ENCODE measurements at places on chromosomes 12 and 14. TPM values are rescaled to one million over a fixed set of nuclear protein-coding genes. Genes with fewer than 3 reads are reported as not detected.

DNA sequence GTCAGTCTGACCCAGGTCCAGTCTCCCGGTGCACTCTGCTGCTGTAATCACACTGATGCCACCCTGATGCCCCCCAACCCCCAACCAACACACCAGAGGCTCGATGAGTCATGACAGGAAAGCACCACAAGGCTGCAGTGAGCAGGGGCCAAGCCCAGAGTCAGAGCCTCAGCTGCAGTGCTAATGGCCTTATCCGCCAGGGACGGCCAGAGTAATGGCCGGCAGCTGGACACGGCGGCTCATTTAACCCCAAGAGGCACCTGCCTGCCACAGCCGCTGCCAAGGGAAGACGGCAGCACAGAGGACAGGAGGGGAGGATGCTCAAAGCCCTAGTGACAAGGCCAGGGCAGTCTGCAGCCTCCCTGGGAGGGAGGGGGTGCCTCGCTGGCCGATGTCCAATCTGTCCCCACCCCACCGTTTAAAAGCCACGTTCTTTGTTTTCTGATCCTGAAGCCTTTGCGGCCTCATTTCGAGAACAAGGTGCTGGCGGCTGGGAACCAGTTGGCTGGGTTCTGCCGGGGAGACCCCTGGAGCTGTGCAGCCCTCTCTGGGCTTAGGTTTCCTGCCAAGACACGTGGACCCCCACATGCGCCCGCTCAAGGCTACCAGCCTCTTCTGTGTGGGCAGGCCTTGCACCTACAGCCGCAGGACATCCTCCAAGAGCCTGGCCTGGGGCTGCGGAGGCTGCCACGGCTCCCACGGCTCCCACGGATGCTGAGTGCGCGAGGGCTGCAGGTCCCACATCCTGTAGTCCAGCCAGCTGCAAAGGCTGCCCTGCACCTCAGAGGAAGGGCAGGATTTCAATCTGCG, 13.1 kb downstream of the CCDC85C start:
- peak; percentile 88 for DNase-seq
- peaks cover 91% of the 10 kb centered on the region for H3K4me1 ChIP-seq
- peak overlapping the region; percentile 33 for H3K27ac ChIP-seq
- H3K4me3 ChIP-seq: no peak overlapping the region

DNA sequence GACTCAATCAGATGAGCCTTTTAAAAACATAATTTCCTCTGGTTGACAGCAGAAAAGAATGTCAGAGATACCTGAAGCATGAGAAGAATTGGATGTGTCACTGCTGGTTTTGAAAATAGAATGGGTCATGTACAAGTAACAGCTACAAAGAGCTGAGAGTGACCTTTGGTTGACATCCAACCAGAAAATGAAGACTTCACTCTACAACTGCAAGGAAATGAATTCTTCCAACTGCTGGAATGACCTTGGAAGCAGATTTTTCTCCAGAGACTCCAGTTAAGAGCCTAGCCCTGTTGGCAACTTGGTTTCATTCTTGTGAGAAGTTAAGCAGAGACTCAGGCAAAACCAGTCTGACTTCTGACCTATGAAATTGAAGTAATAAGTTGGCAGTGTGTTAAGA, 505.9 kb downstream of the SLC16A7 start:
- H3K4me1 ChIP-seq: no peaks in the 10 kb centered on the region
- no peak for DNase-seq
- H3K36me3 ChIP-seq: no peaks in the 10 kb centered on the region
- H3K4me3 ChIP-seq: no peak overlapping the region
- H3K27me3 ChIP-seq: no peaks in the 10 kb centered on the region
- H3K27ac ChIP-seq: no peak overlapping the region

GRCh38 chr14:72699443-72699842, 194.5 kb downstream of the DPF3 start:
- no peaks in the 10 kb centered on the region for H3K36me3 ChIP-seq
- H3K27me3 ChIP-seq: no peaks in the 10 kb centered on the region
- H3K4me1 ChIP-seq: no peaks in the 10 kb centered on the region

GRCh38 chr12:67764055-67764454, 115.5 kb downstream of the DYRK2 start:
- no peak for DNase-seq
- no peak overlapping the region for H3K4me3 ChIP-seq
- no peaks in the 10 kb centered on the region for H3K36me3 ChIP-seq
- no peak overlapping the region for H3K27ac ChIP-seq
- H3K27me3 ChIP-seq: no peaks in the 10 kb centered on the region
- peaks cover 1% of the 10 kb centered on the region for H3K4me1 ChIP-seq

- peaks cover 6% of the 10 kb centered on the region for H3K36me3 ChIP-seq
- H3K27me3 ChIP-seq: no peaks in the 10 kb centered on the region
- H3K27ac ChIP-seq: no peak overlapping the region
- H3K4me1 ChIP-seq: peaks cover 36% of the 10 kb centered on the region
- no peak for DNase-seq
Observed at GRCh38 chr12:68620519-68621471, 10.1 kb downstream of the RAP1B start.

DNA sequence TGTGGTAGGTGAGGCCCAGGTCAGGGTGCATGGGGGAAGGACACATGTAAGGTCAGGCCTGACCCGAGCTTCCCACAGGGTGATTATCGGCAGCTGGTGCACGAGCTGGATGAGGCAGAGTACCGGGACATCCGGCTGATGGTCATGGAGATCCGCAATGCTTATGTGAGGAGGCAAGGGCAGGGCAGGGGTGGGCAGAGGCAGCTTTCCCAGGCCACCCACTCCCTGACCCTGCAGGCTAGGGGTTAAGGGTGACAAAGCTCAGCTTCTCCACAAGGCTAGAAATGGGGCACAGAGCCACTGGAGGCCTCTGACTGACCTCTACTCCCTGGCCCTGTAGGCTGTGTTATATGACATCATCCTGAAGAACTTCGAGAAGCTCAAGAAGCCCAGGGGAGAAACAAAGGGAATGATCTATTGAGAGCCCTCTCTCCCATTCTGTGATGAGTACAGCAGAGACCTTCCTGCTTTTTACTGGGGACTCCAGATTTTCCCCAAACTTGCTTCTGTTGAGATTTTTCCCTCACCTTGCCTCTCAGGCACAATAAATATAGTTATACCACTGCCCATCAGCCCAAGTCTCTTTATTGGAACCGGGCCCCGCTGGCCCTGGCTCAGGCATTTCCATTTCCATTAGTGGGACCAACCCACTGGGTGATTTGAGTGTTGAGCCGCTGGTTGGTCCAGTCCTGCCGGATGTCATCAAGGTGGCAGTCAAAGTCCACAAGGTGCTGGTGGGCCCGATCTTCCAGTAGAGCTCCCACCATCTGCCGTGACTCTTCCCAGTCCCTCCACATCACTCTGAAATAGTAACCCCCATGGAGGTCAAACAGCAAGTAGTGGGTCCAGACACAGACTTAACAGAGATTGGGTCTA, 2.6 kb downstream of the PSME1 start:
- peaks cover 6% of the 10 kb centered on the region for H3K4me1 ChIP-seq
- no peak overlapping the region for H3K27ac ChIP-seq
- DNase-seq: no peak
- no peaks in the 10 kb centered on the region for H3K27me3 ChIP-seq
- H3K4me3 ChIP-seq: no peak overlapping the region

DNA sequence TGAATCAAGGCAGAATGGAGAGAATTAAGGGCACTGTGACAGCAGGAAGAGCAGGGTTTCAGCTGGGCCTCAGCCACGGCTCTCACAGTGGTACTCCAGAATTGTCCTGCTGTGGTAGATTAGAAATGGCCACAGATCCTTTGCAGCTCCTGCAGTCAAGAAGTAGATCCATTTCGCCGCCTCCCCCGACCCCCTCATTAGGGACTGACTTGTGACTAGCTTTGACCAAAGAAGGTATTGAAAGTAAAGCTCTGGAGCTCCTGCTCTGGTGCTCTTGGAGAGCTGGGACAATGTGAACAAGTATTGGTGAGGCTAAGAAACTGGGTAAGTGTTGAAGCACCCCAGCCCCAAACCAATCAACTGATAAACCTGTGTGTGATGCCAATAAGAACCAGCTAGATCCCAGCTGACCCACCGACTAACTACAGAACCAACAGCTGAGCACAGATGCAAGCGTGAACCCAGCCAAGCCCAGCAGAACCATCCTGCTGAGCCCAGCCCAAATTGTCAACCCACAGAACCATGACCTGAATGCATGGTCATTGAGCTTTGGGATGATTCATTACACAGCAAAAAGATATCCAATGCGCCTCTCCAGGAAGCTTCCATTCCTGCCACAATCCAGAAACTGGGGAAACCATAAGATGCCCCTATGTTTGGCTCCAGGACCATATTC, 50.7 kb downstream of the JAG2 start:
- H3K27ac ChIP-seq: no peak overlapping the region
- H3K4me1 ChIP-seq: no peaks in the 10 kb centered on the region
- DNase-seq: no peak
- H3K27me3 ChIP-seq: peaks cover 30% of the 10 kb centered on the region

- H3K27me3 ChIP-seq: no peaks in the 10 kb centered on the region
- no peak for DNase-seq
- no peaks in the 10 kb centered on the region for H3K4me1 ChIP-seq
Observed at GRCh38 chr12:101727098-101727497, 12.2 kb downstream of the SYCP3 start.

DNA sequence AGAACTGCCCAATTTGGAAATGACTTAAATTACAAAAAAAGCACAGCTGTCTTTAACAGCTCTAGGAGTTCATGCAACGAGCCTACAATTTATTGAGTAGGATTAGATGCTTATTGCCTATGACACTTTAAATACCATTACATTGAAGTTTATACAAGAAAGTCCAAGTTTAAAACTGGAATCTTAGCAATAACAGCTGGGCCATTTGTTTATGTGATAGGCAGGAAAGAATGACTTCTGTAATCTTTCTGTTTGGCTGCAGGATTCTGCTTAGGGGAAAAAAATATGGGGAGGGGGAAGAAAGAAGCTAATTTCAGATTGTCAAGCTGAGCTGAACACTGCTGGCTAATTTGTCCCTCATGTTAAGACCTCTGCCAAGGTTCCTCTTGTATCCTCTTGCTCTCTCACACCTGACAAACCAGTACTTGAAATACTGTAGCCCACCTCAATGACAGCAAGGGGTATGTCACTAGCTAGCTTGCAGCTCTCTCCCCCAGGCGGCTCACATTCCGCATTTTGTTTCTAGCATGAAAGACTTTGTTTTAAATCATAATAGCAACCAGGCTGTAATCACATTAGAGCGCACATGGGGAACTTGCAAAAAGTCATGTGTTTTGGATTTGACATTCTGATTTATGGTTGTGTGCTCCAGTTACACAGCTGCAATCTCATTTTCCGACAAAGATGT, 384.8 kb downstream of the BMP4 start:
- H3K27ac ChIP-seq: no peak overlapping the region
- no peaks in the 10 kb centered on the region for H3K27me3 ChIP-seq
- peak; percentile 44 for DNase-seq
- H3K36me3 ChIP-seq: no peaks in the 10 kb centered on the region
- no peak overlapping the region for H3K4me3 ChIP-seq

GRCh38 chr12:131315601-131316000, 361.9 kb downstream of the ADGRD1 start:
- no peak overlapping the region for H3K4me3 ChIP-seq
- no peak for DNase-seq

GRCh38 chr14:99213101-99213500, 58.9 kb downstream of the BCL11B start:
- no peak overlapping the region for H3K4me3 ChIP-seq
- no peaks in the 10 kb centered on the region for H3K36me3 ChIP-seq
- no peaks in the 10 kb centered on the region for H3K4me1 ChIP-seq

DNA sequence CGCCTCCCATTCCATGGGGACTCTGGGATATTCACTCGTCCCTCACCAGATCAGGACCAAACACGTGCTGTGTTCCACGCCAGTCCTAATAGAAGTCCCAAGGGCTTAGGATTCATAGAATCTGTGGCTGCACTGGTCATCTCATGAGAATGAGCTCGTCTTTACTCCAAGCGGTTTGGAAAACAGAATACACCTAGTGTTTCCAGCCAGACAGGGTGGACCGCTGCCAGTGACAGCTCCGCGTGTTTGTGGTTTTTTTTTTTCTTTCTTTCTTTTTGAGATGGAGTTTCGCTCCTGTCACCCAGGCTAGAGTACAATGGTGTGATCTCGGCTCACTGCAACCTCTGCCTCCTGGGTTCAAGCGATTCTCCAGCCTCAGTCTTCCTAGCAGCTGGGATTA, 75.1 kb downstream of the GLT1D1 start:
- no peaks in the 10 kb centered on the region for H3K4me1 ChIP-seq
- no peak overlapping the region for H3K4me3 ChIP-seq
- H3K27ac ChIP-seq: no peak overlapping the region
- H3K27me3 ChIP-seq: no peaks in the 10 kb centered on the region
- no peaks in the 10 kb centered on the region for H3K36me3 ChIP-seq

GRCh38 chr12:113097716-113098440, 37.7 kb downstream of the RASAL1 start:
- DNase-seq: peak; percentile 93
- no peaks in the 10 kb centered on the region for H3K27me3 ChIP-seq
- H3K36me3 ChIP-seq: no peaks in the 10 kb centered on the region
- H3K4me3 ChIP-seq: 0 out of 2 replicates have a peak overlapping the region, but pooled peaks have one; percentile 5
- H3K4me1 ChIP-seq: peaks cover 14% of the 10 kb centered on the region

- H3K36me3 ChIP-seq: no peaks in the 10 kb centered on the region
- H3K4me3 ChIP-seq: no peak overlapping the region
- no peak for DNase-seq
- no peak overlapping the region for H3K27ac ChIP-seq
- no peaks in the 10 kb centered on the region for H3K27me3 ChIP-seq
Observed at GRCh38 chr14:92493492-92493891, 20.1 kb upstream of the RIN3 start.

GRCh38 chr12:95764848-95765247, 25.7 kb downstream of the NTN4 start:
- no peaks in the 10 kb centered on the region for H3K4me1 ChIP-seq
- no peak overlapping the region for H3K4me3 ChIP-seq
- no peaks in the 10 kb centered on the region for H3K27me3 ChIP-seq
- no peak for DNase-seq
- H3K36me3 ChIP-seq: no peaks in the 10 kb centered on the region

CBLN3 gene
- 1.8 TPM for polyA plus RNA-seq

MIP gene
- polyA plus RNA-seq: not detected

CLEC4C gene
- polyA plus RNA-seq: not detected

PRMT5 gene
- 132 TPM for polyA plus RNA-seq

LBHD2 gene
- not detected for polyA plus RNA-seq

TBX5 gene
- polyA plus RNA-seq: not detected

MDGA2 gene
- not detected for polyA plus RNA-seq
